ENCODE measurements at places on chromosomes 12 and 14.

DNA sequence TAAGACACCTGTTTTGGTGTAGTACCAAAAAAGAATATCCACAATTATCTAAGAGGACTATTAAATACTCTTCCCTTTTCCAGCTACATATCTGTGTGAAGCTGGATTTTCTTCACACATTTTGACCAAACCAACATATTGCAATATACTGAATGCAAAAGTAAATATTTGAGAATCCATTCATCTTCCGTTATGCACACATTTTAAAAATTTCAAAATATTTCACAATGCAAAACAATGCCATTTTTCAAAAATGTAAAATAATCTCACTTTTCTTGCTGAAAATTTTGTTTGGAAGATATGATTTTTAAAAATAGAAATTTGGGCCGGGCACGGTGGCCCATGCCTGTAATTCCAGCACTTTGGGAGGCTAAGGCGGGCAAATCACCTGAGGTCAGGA, 133.9 kb upstream of the FUT8 start:
- DNase-seq = no peak

GRCh38 chr12:39764944-39765560, 145.4 kb upstream of the ABCD2 start:
- DNase-seq = no peak

GRCh38 chr14:100523843-100524169, 63.4 kb downstream of the BEGAIN start:
- no peak for DNase-seq

- DNase-seq = no peak
Measured at GRCh38 chr12:128266541-128267130, 334 bp upstream of the TMEM132C start.

DNA sequence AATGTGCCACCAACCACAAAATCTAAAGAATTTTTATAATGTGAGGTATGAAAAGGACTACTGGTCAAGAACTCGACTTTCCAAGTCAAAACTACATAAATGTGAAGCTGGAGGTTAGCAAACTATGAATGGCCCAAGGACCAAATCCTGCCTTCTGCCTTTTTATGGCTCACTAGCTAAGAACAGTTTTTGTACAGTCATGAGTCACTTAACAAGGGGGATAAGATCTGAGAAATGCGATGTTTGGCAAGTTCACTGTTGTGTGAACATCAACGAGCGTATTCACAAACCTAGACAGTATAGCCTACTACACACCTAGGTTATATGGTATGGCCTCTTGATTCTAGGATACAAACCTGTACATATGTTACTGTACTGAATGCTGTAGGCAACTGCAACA, 28.2 kb downstream of the FERMT2 start:
- no peak for DNase-seq

DNA sequence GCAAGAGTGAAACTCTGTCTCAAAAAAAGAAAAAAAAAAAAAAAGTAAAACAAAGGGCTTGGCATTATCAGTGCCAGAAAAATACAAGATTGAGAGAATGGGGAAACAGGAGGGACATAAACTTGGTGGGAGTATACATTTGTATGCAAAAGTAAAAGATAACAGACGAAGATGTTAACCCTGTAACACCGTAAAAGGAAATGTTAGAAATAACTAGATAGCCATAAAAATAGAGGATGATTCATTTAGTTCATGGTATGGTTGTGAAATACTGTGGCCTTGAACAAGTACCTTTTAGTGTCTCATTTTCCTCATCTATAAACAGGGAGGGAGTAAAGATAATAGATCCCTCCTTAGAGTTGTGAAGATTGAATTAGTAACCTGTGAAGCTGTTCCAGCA, 33.3 kb downstream of the ATP2A2 start:
- no peak for DNase-seq

DNA sequence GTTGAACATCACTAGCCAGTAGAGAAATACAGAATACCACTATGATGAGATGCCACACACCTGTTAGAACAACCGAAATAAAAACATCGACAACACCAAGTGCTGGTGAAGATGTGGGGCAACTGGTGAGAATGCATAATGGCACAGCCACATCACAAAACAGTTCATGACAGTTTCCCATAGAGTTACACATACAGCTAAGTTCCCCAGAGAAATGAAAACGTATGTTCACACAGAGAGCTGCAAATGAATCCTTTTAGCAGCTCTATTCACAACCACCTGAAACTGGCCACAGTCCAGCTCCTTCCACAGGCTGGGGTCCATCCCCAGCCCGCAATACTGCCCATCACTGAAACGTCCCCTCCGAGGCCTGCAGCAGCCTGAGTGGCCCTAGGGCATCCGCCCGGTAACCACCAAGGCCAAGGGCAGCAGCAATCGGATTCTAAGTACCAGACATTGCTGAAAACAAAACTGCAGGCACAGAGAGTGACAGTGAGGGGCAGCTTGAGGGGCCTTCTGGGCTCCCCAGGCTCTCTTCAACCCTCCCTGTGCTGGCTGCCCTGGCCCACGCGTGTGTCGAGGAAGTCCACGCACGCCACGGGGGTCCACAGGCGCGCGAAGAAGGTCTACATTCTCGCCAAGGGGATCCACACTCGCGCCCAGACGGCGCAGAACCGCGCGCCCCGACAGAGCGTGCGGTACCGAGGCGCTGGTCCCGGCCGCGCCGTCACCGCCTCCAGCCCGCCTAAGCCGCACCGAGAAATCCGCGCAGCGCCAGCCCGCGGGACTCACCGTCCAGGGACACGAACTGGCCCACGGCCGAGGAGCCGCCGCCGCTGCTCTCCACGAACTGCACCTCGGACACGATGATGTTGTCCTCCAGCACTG, 903 bp downstream of the BRF1 start:
- DNase-seq = no peak

- peak; percentile 21 for DNase-seq
Measured at GRCh38 chr14:69152181-69152901, 578 bp downstream of the DCAF5 start.

DNA sequence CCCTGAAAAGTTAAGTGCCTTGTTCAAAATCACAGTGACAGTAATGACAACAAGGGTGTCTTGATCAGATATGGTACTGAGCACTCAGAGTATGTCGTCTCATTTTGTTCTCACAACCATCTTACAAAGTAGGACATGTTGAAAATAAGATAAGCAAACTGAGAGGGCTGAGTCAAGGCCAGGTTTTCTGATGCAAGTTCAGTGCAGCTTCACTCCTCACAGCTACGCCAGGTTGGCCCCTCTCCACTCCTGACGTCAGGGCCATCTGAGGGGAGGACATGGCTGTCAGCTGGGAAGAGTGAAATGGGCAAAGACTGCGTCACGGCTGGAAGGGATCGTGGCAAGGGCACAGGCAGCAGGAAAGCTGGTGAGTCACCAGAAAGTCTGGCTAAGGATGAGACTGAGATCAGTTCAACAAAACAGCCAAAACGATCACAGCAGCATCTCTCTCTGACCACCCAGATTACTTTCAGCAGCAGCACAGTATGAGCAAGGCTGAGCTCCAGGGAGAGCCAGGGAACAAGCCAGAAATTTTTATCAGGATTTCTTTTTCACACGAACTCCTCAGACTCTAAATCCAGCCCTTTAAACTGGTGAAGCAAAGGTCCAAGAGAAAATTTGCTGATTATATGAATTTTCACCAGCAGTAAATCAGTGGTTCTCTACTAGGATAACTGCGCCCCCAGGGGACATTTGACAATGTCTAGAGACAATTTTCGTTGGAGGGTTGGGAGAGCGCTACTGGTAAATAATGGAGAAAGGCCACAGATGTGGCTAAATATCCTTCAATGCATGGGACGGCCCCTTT, 297.9 kb upstream of the AMIGO2 start:
- DNase-seq = no peak
